ENCODE measurements at places on chromosomes 11 and 22.

GRCh38 chr22:39312410-39312809, 7.0 kb downstream of the RPL3 start:
- no peak for DNase-seq

GRCh38 chr11:69889400-69890318, 70.4 kb upstream of the FGF3 start:
- DNase-seq = no peak

DNA sequence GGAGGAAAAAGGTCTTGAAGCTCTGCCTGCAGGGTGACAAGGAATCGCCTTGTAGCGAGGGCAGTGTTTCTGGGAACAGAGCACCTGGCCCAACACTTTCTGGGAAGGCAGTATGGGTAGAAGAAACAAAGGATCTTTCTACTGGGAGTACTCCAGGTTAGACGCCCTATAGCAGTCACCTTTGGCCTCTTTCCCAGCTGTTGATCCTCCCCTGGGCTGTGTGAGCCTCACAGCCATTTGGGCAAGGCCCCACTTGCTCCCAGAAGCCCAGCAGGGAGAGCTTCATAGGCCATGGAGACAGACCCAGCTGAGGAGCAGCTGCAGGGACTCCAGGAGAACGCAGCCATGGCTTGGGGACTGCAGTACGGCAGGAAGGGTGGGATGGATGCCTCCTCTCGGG, 1.2 kb downstream of the SLCO2B1 start:
- no peak for DNase-seq

- DNase-seq = no peak
These were observed 155.7 kb downstream of the SNX19 start for GRCh38 chr11:130760515-130761125.

- DNase-seq = no peak
These were observed 205.1 kb upstream of the CADM1 start for GRCh38 chr11:115709297-115709696.

DNA sequence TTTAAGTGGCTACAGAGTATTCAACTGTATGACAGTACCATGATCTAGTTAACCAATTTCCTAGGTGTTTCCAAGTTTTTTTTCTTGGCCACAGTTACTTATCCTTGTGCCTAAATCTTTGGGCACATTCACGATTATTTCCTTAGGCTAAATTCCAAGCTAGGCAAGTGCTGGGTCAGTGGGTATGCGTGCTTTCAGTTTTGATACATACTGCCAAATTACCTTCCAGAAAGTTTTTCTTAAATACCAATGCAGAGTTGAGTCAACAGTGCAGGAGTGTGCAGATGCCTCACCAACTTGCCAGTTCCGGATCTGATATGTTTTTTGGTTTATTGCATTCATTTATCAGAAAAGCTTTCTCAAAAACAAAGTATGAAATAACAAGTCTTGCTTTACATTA, 67.9 kb upstream of the OR4B1 start:
- no peak for DNase-seq

DNA sequence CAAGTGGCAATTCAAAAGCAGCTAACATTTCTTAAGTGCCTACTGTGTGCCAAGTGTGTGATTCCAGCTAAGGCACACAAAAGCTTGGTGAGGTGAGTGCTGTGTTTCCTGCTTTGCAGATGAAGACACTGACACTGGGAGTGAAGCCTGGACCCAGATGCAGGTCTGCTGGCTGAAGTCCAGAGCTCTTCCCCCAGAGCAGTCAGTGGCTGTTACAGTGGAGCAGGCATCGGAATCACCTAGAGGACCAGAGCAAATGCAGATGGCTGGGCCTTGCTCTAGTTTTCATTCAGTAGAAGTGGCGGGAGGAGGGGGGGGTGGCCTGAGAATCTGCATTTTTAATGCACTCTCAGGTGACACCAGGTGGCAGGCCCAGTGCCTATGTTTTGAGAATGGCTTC, 342.3 kb downstream of the CADM1 start:
- DNase-seq = no peak

DNA sequence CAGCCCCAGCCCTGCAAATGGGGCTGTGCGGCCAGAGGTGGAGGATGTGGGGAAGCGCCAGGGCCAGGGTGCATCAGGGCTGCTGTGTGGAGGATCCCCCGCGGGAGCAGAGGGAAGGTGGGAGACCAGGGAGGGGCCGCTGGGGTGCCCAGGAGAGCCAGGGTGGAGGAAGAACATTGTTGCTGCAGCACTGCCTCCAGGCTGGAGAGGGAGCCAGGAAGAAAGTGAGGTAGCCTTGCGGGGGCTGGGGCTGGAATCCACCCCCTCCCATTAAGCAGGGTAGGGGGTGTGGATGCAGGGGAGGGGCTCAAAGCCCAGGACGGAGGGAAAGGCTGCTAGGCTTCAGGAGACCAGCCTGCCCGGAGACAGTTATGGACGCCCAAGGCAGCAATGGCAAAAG, 15.0 kb downstream of the CABP7 start:
- DNase-seq = no peak

- no peak for DNase-seq
These were observed 26.6 kb upstream of the TTC12 start for GRCh38 chr11:113287801-113288200.

GRCh38 chr22:19929586-19930550, 11.7 kb upstream of the COMT start:
- DNase-seq = no peak

- DNase-seq = no peak
These were observed 45.9 kb upstream of the TEAD1 start for GRCh38 chr11:12628314-12628713.

- no peak for DNase-seq
These were observed 35.6 kb downstream of the SERPINH1 start for GRCh38 chr11:75597636-75598035.

DNA sequence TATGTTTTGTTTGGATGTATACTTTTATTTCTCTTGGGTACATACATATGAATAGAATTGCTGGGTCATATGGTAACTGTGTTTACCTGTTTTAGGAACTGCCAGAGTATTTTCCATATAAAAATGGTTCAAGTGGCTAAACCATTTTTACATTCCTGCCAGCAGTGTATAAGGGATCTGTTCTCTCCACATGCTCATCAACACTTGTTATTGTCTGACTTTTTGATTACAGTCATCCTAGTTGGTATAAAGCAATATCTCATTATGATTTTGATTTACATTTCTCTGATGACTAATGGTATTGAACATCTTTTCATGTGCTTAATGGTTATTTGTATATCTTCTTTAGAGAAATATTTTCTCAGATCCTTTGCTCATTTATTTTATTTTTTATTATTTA, 104.2 kb upstream of the RRM1 start:
- DNase-seq = no peak

- DNase-seq = no peak
These were observed 50.9 kb upstream of the NFRKB start for GRCh38 chr11:129946256-129946655.

DNA sequence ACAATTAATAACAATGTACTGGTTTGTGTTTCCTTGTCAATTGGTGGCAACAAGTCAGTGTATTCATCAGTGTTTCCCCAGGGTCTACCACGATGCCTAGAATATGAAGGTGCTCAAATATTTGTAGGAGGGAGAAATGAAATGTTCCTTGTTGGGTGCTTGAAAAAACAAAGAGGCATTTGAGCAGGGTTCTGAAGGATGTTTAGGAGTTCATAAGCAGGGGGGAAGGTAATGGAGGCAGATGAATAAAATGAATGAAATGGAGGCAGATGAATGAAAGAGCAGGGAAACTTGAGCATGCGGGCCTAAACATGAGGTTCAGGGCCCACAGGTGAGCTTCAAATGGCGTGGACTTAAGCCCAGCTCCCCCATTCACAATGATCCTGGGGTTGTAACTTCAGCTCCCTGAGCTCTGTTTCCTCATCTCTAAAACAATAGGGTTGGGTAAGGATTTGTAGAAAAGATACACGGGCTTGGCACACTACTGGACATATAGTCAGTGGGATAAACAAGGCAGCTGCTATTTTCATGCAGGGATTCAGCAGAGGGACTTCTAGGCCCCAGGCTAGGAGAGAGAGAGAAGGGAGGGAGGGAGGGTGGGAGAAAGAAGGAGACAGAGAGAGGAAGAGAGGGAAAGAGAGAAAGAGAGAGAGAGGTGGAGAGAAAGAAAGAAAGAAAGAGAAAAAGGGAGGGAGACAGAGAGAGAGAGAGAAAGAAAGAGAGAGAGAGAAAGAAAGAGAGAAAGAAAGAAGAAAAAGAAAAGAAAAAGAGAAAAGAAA, 73.7 kb downstream of the MN1 start:
- no peak for DNase-seq

- no peak for DNase-seq
These were observed 4.9 kb upstream of the ATP6V1E1 start for GRCh38 chr22:17633217-17633997.

DNA sequence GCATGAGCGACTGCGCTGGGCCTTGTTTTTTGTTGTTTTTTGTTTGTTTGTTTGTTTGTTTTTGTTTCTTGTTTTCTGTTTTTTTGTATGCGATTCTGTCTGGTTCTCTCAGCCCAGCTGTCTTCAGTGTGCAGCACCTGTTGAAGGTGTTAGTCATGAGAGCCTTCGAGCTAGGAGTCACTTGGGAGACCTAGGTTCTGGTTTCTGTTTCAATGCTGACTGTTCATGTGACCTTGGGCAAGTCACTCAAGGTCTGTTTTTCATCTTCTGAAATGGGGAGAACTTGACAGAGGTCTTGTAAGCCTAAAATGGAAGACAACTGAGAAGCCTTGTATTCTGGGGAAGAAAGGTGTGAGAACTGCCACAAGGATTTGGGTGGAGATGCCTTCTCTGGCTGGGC, 1.8 kb downstream of the DCPS start:
- no peak for DNase-seq

GRCh38 chr11:59680287-59681154, 11.7 kb upstream of the PATL1 start:
- DNase-seq = peak; percentile 40

DNA sequence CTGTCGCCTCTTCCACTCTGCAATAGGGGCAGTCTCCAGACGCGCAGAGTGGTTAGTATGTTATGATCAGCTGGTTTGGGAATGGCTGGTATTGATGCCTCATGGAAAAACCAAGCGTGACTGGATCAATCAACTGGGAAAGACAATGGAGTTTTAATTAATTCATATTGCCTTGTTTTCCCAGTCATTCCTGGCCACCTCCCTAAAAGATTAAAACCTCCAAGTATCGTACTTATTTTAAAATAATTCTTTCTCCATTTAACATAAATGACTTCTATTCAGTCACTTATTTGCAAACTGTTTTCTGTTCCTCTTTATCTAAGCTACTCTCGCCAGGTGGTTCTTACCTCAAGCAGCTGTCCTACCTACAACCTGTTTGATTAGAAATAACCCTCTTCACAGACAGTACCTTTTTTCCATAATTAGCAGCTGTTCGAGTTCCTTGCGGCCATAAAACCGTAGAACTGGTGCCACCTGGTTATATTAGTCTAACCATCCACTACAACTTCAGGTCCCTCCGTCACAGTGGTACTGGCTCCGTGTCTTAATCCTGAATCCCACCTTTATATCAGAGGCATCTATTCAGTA, 898 bp downstream of the ZNF215 start:
- DNase-seq = no peak

GRCh38 chr11:71425860-71426259, 22.3 kb downstream of the DHCR7 start:
- no peak for DNase-seq

GRCh38 chr22:44381761-44382115, 69.0 kb upstream of the SHISAL1 start:
- DNase-seq = no peak

GRCh38 chr11:120635136-120635810, 123.7 kb downstream of the GRIK4 start:
- no peak for DNase-seq

DNA sequence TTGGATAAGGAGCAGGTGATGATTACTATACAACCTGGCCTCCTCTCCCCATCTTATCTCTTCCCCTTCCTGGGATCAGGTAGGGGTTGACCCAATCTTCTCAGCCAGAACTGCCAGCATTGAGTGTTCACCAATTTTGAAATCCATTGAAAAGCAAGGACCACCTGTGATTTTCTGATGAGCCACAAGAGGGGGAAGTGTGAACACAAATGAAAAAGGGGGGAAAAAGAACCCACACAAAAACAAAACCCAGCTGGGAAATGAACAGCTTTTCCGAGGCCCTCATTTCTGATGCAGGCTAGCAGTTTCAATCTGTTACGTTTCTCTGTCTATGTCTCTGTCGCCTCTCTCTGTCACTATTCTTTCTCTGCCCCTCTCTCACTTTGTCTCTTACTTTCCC, 161.9 kb downstream of the INSC start:
- no peak for DNase-seq

DNA sequence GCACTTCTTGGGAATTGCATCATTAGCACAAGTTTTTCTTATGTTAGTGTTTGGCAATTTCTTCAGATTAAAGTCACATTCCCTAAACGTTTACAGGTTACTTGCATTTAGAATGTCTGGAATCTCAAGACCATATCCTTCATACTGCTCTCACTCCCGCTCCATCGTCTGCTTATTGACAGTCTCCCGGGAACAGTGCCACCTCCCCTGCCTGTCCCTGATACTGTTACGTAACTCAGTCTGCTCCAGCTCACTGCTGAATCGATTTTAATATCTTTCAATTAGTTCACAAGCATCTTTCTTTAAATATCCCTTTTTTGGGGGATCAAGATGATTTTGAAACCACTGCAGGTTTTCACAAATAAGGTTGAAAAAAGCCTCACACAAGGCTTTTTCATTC, 48.2 kb downstream of the GLYATL2 start:
- DNase-seq = no peak

GRCh38 chr11:44398266-44399030, 88.5 kb upstream of the ALX4 start:
- DNase-seq = no peak

DNA sequence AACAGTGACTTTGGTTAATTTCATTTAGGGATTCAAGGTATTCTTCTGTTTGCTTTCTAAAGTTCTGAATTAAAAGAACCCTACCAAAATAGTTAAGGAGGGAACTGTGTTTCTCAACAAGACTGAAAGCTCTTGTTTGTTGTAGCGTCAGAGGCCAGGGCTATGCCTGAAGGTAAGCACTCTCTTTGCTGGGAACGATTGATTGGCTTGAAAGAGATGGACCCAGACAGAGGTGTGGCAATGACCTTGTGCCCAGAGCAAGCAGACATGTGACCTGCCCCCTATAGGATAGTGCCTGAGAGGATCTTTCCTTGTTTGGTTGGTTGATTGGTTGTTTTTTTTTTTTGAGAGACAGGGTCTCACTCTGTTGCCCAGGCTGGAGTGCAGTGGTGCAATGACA, 68.3 kb upstream of the CECR2 start:
- no peak for DNase-seq

GRCh38 chr22:42970029-42970428, 44.9 kb downstream of the PACSIN2 start:
- no peak for DNase-seq

DNA sequence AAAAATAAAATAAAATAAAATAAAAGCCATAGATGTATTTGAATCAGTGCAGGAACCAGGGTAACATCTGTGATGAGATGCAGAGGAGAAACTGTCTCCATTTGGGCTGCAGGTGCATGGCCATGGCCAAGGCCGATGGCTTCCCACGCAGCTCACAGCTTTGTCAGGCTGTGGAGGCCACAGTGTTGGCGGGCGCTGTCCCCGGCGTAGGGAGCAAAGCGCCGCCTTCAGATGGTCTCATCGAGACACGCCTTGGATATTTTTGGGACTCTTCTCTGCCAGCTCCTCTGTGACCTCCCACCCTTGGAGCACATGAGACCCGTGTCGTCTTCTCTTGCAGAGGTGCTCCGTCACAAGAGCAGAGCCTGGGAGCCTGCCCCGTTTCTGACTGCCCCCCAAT, 38.6 kb downstream of the MUC6 start:
- DNase-seq = no peak

GRCh38 chr11:128450882-128451651, 136.3 kb downstream of the ETS1 start:
- no peak for DNase-seq

- DNase-seq = no peak
These were observed 560.0 kb downstream of the INSC start for GRCh38 chr11:15674756-15675155.

- no peak for DNase-seq
These were observed 222.6 kb upstream of the CCDC90B start for GRCh38 chr11:83508804-83509203.

All from activated T-cell treated with anti-CD3 and anti-CD28 coated beads for 24 hours (primary cell).